ENCODE measurements at places on chromosomes 7 and 10.

DNA sequence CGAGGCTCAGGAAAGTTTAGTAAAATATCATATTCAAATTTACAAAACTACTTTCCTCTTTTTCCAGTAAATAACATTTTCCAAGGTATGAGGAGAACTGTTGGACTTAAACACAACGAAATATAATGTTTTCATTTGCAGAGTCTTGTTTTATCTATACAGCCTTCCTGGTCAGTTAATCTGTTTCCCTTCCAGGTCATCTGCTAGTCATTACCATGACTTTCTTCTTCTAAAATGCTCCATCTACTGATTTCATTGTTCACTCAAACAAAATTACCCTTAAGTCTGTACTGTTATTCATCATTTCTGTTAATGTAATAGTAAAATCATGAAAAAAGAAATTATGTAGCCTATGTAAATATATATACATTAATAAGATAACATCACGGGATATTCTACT is 69.8 kb downstream of the GNAI1 start:
- DNase-seq, result no peak

- no peak for DNase-seq
Observed at GRCh38 chr7:3787717-3788264, 486.7 kb downstream of the SDK1 start.

- no peak for DNase-seq
Observed at GRCh38 chr10:11242443-11243387, 225.0 kb downstream of the CELF2 start.

DNA sequence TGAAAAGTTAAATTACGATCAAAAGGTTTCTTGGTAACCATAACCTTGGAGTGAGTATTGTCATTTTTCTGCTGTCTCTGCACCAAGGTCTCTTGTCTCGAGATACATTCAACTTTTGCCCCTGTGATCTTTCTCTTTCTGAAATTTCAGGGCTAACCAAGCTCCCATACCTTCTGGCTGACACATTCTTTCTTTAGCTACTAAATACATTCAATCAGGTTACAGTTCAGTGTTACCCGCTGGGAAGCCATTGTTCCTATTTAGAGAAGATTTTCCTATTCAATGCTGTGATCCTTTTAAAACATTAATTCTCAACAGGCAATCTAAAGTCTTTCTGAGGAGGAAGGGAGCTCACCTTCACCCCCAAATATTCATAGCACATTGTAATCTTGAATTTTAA is 22.9 kb upstream of the DMTF1 start:
- DNase-seq, result no peak

- no peak for DNase-seq
Observed at GRCh38 chr10:24951201-24952142, 934 bp downstream of the PRTFDC1 start.

DNA sequence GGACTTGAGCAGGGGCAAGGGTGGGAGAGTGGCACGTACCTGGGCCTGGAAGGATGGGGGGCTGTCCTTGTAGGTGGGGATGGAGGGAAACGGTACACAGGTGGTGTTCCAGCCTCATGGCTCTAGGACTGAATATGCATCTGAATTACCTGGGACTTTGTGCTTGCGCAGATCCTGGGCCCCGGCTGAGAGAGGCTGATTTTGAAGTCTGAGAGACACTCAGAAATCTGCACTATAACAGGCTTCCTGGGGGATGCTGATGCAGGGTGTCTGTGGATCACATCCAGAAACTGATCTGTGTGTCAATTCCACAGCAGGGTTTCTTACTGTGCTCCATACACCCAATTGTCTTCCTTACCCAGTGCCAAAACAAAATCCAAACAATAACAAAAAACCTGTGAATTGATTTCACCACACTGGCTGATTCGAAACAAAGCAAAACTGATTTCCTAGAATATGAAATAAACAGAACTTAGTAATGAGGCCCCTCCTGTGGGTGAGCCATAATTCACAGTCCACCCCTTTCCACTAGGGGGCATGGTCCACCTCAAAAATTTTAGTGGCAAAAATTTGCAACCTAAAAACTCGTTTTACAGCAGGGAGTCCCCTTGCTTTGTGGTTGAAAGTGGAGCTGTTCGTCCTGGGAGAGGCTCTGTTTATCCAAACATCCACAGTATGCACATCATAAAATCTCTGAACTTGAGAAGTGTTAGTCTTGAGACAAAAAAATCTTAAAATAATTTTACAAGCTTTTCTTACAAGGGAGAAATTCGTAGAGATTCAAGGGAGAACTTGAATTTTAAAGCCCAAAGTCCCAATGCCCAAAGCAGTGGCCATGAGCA is 32.0 kb upstream of the PLEKHA1 start:
- DNase-seq, result peak; percentile 30

- DNase-seq, result no peak
Observed at GRCh38 chr10:113177936-113178335, 227.9 kb downstream of the TCF7L2 start.

- no peak for DNase-seq
Observed at GRCh38 chr10:63614371-63614891, 93.2 kb downstream of the REEP3 start.

GRCh38 chr7:24750441-24751055 is 6.7 kb downstream of the GSDME start:
- DNase-seq, result no peak

DNA sequence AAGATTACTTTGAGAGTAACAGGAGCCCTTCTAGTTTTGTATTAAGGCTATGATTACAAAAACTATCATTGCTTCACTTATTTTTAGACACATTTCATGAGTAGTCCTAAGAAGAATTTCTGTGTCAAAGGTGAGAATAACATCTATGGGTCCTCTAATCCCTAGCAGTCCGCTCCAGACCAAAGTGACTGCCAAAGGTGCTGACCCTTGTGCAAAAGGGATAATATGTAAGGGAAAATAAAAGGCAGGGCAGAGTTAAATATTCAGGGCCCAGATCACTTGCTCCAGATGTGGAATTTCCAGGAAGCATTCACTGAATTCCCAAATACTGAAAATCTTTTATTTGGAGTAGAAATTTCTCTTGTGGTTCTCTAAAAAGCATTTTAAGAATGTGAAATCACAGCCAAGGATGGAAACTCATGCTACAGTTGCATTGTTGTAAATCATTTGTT is 29.3 kb downstream of the RHOBTB1 start:
- DNase-seq, result no peak

DNA sequence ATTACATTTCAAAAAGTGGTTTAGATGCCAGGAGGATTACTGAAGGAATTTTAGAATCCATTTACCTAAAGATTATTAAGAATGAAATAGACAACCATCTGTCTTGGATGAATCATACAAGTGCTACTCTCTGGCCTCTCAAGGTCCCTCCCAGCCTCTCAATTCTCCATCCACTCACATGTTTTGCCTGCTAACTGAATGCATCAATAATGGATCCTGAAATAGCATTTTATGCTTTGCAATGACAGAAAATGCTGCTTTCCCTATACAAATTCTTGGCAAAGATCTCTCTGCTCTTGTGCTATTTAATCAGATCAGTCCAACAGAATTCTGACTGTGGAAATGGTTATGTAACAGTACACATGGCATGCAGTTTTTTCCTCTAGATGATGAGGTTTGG is 68.1 kb downstream of the HBP1 start:
- no peak for DNase-seq

- no peak for DNase-seq
Observed at GRCh38 chr7:104136981-104137380, 70.8 kb downstream of the ORC5 start.

DNA sequence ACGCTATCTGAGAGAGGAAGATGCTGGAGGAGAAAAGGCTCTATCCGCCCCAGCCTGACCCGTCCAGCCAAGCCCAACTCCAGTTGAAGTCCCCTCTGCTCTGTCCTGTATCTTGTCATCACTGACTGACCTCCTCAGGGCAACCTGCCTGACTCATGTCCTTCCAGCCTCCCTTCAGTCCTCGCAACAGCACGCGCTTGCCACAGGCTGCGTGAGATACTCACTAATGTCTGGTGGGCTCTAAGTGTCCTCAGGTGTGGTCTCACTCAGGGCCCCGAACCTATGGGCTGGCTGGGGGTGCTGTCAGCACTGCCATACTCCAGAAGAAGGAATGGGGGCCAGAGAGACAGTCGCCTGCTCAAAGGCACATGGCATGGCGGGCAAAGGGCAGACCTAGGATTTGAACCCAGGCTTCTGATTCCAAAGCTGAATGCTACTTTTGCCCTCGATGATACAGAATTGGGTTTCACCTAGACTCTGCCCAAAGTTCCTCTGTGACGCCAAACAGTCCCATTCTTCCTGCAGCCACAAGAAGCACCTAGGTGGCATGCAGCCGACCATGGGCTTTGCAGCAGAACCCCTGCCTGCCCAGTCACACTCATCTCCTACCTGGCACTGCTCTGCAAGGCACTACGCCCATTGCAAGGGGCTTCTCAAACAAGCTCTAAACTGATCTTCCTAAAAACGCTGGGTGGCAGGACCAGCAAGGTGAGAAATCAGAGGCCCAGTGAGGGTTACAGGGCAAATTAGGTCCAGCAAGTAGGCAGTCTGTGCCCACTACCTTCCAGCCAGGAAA is 8.5 kb downstream of the FAM53B start:
- no peak for DNase-seq

DNA sequence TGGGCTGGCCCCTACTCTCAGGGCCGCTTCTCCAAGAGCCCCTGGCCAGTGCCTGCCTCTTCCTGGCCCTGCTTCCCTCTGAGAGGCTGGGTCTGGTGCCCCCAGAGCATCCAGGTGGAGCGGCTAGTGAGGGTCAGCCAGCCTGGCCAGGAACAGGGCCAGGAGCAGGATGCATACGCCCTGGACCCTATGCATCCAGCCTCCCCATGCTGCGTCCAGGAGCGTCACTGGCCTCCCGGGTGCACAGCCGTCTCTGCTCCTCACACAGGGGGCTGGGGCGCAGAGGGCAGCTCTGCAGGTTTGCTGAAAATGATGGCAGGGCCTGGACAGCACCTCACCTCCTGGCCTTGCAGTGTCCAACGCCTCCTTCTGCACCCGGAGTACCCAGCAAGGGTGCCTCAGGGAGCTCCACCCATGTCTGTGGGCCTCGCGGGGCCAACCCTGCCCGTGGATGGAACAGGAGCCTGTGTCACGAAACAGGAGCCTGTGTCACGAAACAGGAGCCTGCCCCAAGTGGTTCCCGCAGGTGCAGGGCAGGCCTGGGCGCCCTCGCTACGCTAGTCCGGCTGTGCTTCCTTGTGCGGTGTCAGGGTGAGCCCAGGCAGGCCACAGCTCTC is 246.2 kb upstream of the PPP2R2D start:
- no peak for DNase-seq

DNA sequence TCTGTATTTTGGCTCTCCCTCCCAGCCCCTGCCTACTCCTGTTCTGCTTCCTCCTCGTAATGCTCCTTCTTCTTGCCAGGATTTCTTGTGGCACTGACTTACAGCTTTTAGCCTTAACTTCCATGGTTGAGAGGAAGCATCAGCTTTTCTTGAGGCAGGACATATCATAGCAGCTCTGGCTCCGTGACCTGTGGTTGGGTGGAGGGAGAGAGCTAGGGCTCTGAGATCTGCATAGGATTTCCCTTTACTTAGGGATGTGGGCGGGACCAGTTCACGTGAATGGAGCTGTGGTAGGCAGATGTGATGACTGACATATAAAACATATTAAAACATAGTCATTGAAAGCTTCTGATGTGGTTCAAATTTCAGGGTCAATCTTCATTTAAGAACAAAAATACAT is 10.6 kb upstream of the RAB11FIP2 start:
- no peak for DNase-seq

GRCh38 chr7:30915751-30916150 is 4.1 kb downstream of the AQP1 start:
- DNase-seq, result no peak

DNA sequence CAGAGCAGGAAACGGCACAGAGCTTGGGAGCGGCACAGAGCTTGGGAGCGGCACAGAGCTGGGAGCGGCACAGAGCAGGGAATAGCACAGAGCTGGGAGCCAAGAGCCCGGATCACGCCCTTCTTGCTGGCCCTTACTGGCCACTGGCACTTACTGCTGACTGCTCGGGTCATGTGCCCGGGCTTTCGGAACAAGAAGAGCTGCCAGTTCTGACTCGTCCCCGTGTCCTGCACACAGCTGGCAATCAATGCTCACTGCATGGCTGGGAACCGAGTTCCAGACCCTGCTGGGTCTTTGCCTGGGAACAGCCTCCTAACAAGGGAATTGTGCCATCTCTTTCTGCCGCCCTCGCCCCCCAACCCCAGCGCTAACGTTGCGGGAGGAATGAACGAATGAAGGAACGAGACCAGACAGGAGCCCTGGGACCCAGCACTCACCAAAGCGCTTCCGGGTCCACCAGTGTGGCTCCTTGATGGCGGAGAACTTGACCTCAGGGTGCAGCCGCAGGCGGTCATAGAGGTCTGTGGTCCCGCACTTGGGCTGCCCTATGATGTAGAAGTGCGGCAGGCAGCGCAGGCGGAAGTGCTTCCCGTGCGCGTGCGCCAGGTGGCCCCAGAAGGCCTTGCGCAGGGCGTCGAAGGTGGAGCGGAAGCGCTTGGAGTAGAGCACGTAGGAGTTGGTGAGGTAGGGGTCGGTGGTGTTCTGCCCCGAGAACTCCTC is 49.1 kb downstream of the CHST15 start:
- no peak for DNase-seq

- no peak for DNase-seq
Observed at GRCh38 chr7:157500171-157500960, 163.6 kb downstream of the DNAJB6 start.

GRCh38 chr7:128129224-128129864 is 98.1 kb upstream of the LRRC4 start:
- DNase-seq, result no peak

DNA sequence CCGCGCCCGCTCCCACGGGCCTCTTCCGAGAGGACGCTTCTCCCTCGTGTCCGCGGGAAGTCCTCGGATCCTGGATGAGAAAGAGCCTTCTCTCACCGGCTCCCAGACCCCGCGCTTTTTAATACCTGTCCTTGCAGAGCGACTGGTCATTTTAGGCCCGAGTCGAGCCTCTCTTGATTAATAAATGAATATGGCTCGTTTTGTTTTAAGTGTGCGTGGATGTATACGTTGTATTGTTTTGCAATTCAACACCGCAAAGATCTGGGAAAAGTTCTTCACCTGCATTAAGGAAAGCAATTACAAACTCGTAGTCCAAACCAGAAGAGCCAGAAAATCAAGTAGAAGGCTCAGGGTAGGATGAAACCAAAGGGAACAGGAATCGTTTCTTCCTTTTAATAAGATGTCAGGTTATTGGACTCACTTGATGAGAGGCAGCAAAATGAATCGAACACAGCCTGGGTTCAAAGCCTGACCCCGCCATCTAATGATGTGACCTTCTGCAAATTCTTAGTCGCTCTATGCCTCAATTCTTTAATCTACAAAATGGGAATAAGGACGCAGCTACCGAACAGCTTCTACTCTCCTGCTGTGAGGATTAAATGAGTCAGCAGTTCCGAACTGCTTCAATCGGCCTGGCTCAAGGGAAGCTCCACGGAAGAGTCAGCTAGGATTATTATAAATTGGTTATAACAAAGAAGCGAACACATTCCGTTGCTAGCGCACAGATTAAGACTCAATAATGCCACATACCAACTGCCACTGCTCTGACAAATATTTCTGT is 277.8 kb upstream of the NEBL start:
- DNase-seq, result no peak
